ENCODE measurements at places on chromosomes 11 and 22.

- peak; percentile 86 for DNase-seq
Measured at GRCh38 chr11:64777449-64778222, 706 bp downstream of the SF1 start.

- no peak for DNase-seq
Measured at GRCh38 chr22:21087119-21087518, 41.4 kb downstream of the LRRC74B start.

GRCh38 chr11:47906066-47906465, 57.9 kb upstream of the NUP160 start:
- DNase-seq = no peak

GRCh38 chr11:84022695-84023094, 736.5 kb upstream of the CCDC90B start:
- DNase-seq = no peak

DNA sequence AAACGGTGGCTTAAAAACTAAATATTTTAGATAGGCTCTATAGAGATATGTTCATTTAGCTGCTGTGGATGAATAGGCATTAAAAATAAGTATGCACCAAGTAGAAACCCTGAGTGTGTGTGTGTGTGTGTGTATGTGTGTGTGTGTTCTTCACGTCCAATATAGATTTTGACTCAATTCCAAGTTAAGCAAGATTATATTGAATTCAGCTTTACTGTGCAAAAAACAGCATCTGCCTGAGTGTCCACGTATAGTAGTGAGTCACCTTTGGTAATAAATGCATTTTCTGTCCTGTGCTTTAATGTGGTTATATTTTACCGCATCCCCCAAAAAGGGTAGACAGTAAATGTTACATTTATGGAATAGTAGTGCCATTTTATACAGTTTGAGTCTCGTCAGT, 71.2 kb downstream of the PDHX start:
- no peak for DNase-seq

- DNase-seq = no peak
Measured at GRCh38 chr22:39129081-39129480, 23.4 kb downstream of the CBX7 start.

DNA sequence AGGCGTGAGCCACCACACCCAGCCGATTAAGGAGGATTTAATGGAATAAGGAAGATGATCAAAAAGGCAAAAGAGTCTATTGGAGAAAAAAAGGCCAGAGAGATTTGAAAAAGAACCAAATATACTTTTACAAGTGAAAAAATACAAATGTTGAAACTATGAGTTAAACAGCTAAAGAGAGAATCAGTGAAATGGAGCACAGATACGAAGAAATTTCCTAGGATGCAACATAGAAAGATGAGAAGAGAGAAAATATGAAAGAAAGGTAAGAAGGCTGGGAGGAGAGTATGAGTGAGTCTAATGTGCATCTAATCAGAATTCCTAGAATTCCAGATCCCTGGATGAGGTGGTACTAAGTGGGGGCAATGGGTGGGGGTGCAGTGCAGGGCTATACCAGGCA, 19.4 kb upstream of the CELSR1 start:
- no peak for DNase-seq

DNA sequence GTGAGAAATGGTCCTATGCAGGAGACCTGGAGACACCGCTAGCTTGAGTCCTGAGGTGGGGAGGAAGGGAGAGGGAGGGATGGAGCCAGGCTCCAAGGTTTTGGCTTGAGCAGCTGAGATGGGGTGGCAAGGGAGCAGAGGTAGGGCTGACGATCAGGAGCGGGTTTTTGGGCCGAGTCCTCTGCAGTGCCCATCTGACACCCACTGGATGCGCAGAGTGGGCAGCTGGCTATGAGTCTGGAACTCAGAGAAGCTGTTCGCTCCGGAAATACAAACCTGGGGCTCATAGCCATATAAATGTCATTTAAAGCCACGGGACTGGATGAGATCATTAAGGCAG, 453 bp upstream of the MAFF start:
- DNase-seq = no peak

Data from NCI-H510A (cell line).